Omental fat pad (tissue), 4 donors: ENCODE measurements at places on chromosomes 7 and 10. TPM values are rescaled to one million over a fixed set of nuclear protein-coding genes. Genes with fewer than 3 reads are reported as not detected.

- no peak for DNase-seq
These were observed 61.3 kb downstream of the CACNA2D1 start for GRCh38 chr7:82382276-82382675.

- DNase-seq = no peak
These were observed 131.1 kb downstream of the SNX10 start for GRCh38 chr7:26422761-26423160.

DNA sequence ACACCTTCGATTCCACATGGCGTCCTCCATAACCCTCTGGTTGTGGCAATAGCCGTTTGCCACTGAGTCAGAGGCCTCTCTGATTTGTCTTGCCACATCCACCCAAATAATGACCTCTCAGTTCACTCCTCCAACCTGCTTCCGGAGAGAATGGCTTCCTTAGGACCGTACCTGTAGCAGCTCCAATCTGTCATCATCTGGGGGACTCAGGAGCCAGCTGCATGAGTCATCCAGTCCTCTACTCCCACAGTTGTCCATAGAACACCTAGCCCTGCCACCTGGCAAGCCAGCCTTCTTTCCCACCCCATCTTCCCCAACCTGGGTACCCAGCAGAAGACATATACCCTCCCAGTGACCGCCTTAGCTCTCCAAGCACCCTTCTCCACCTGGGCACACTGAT, 64.4 kb upstream of the MXI1 start:
- no peak for DNase-seq

GRCh38 chr10:3538291-3538655, 246.7 kb downstream of the KLF6 start:
- DNase-seq = no peak

GRCh38 chr10:48773580-48773979, 88.9 kb downstream of the WDFY4 start:
- DNase-seq = no peak

DNA sequence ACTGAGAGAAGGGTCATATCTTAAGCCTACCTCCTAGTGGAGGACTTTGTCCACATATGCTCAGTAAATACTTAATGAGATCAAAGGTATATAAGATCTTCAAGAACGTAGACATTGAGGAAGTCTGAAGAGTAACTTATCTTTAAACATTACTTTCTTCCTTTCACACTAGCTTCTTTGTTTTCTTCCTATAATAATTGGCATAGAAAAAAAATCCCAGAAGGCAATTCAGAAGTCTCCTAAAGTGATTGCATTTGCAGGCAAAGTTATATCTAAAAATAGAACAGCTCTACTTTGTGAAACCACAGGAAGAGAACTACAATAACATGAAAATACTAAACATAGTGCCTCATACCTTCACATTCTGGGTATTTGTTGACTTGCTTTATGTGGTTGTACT, 150.4 kb downstream of the PPP1R3A start:
- no peak for DNase-seq

The SPDYE16 gene
- not detected for total RNA-seq

The PAPOLB gene
- total RNA-seq = 1.4 TPM

The ASB10 gene
- not detected for total RNA-seq

The KCNMA1 gene
- total RNA-seq = 26.3 TPM
